Neuronal stem cell (in vitro differentiated cells): ENCODE measurements at places on chromosomes 4 and X.
A peak's percentile ranks its signal among the peaks of the same experiment; 100 is the strongest.

GRCh38 chr4:152352622-152353116, 183.2 kb downstream of the FBXW7 start:
- peak; percentile 80 for DNase-seq

DNA sequence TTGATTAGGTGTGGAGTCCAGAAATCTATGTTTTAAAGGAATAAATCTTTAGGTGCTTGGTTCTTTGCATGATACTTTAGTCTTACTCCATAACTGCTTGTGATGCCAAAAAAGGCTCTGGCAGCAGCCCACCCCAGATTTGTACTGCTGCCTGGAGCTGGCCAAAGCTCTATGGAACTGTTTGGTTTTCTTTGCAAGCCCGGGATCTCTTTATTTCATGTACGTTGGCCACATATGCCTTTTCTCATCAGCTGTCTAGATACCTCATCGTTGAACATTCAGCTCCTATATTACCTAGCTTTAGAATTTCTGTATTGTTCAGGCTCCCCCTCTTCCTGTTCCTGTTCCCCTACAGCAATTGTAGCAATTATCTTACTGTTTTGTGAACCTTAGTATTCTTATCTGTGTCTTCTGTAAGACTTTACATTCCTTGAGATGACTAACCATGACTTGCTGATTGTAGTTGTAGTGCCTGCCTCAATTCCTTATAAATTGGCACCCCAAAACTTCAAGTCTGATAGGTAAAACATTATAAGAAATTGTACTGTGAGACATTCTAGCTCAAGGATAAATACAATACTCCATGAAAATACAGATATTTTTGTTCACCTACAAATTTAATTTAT, 199.4 kb upstream of the GPRIN3 start:
- no peak for DNase-seq

DNA sequence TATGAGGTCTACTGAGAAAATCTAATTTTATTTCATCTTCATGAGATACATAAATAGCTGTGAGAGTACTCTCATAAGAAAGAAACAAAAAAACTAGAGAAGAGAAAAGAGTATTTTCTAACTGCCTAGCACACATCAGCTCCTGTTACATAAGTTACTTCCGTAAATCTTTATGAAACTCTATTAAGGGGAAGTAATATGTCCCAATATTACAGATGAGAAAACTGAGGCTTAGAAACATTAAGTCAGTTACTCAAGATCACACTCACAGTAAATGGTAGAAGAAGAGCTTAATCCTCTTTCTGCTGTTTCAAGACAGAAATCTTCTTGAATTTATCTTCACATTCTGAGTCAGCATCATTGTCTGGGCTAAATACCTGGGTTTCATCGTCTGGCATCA, 164.1 kb downstream of the DTHD1 start:
- no peak for DNase-seq

- no peak for DNase-seq
Measured at GRCh38 chr4:188430384-188430783, 291.1 kb downstream of the TRIML1 start.

DNA sequence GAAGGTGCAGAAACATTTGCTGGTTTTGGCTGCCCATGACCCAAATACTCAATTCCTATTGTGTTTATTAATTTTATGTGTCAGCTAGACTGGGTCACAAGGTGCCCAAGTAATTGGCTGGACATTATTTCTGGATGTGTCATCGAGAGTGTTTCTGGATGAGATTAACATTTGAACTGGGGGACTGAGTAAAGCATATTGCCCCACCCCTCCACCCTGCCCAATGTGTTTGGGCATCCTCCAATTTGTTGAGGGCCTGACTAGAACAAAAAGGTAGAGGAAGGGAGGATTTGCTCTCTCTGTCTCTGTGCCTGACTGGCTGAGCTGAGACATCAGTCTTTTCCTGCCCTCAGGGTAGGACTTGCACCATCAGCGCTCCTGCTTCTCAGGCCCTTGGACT, 29.7 kb upstream of the LCORL start:
- DNase-seq, result no peak

- DNase-seq, result no peak
Measured at GRCh38 chr4:161581262-161582230, 582.3 kb downstream of the FSTL5 start.
